Naive thymus-derived CD4-positive, alpha-beta T cell (primary cell): ENCODE measurements at places on chromosomes 4 and X.

DNA sequence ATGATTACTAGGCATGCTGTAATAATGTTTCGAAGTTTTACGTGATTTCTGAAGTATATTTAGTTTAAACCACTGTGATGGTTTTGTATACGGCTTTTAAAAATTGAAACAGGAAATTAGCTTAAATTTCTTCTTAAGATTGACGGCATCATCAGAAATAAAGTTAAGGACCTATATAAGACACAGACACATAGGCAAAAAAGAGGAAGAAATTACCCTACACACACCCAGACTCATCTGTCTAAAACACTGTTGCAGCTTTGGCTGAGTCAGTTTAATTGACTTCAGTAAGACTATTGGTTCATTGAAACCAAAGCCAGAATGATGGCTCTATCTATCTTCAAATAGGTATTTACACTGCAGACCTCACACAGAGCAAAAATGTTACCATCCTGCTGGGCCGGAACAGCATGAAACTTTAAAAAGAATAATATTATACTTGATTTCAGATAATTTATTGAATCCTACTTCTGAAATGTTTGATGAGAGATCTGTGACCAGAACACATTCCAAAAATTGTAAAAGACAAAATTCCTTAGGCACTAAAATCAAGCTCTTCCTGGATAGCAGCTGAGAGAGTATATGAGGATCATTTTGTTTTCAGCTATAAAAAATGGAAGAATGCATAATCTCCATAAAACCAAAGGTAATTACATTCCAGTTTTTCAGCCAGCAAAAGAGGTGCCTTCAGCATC is 4.5 kb downstream of the HHIP start:
- DNase-seq: no peak

DNA sequence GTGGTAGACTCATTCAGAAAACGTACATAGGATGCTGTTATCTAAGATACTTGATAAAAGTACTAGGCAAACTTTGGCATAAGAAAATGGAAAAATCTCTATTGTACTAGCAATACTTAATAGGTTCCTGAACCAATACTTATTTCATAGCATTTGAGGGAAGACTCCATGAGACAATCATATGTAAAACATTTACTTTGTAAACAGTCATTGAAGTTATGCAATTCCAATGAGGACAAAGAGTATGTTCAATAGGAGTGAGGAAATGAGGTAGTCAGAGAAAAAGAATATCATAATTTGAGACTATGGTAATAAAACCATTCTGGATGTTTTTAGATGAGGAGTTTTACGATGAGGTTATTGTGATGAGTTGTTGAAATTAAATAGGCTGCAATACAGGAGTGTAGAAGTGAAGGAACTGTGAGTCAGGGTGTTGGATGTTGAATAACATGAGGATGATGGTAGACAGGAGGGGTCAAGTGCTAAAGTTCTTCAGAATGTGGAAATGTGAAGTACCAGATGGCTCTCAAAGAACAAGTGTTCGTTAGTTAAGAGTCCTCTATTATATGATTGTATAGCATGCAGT is 397.9 kb downstream of the PPP3CA start:
- DNase-seq: no peak

- DNase-seq: no peak
These were observed 511.8 kb upstream of the ARX start for GRCh38 chrX:25527596-25527995.

DNA sequence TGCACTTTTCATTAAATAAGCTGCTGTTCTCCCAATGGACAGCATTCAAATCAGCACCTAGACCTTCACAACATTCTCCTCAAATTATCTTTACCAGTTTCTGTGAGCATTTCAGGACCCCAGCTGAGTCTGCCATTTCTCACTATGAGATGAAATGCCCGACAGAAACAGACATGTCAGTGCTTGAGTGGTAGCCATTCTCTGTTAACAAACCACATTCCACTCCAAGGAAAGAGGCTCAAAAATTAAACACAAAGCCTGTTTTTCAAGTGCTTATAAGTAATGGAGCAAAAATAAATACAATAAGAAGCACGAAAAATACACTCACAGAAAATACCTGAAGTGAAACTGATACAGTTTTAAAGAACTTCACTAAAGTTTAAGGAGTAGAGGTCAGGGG is 320.2 kb upstream of the PRPS2 start:
- DNase-seq: no peak

DNA sequence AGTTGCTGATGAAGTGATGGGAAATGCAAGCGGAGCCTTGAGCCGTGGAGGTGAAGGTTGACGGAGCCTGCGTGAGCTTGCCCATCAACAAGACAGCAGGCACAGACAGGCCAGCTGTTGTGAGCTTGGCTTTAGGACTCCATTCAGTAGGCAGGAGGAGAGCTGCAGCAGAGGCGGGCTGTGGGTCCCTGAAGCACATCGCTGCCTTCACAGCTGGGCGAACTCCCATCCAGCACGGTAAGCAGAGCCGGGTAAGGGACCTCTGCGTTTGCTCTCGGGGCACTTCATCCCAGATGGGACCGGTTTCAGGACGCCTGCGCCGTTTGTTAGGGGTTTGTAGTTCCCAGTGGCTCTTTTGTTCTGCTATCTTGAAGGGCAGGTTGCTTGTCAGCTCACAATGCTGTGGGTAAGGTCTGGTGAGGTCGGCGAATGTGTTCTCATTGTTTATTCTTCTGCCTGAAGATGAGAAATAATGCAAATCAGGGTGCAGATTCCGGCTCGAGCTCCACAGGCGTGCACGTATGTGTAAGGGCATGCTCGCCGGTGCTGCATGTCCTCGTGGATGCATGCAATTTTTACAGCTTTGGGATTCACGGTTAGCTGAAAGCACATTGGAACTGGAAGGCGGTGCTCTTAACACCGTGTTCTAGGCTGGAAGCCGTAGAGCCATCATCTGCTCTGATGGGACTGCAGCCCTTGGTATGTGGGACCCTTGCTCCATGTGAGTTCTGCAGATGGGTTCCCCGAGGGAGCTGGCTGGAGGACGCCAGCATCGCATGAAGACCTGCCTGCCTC is 54.6 kb upstream of the CLDN34 start:
- no peak for DNase-seq

DNA sequence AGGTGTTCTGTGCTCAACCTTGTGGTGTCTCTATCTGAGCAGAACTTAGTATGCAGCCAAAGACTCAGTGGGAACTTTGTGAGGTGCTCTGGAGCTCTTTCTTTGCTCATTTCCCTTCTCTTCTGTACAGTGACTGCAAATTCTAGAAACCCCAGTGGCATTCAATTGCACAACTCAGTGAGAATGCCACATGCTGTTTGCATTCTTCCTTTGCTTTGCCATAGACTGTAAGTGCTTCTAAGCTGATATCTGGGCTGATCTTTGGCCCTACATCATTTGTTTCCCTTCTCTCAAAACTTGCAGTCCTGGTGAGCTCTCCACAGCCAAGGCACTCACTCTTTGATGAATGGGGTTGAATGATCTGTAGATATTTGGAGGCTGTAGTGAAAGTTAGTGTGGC is 7.0 kb downstream of the PNMA3 start:
- no peak for DNase-seq

DNA sequence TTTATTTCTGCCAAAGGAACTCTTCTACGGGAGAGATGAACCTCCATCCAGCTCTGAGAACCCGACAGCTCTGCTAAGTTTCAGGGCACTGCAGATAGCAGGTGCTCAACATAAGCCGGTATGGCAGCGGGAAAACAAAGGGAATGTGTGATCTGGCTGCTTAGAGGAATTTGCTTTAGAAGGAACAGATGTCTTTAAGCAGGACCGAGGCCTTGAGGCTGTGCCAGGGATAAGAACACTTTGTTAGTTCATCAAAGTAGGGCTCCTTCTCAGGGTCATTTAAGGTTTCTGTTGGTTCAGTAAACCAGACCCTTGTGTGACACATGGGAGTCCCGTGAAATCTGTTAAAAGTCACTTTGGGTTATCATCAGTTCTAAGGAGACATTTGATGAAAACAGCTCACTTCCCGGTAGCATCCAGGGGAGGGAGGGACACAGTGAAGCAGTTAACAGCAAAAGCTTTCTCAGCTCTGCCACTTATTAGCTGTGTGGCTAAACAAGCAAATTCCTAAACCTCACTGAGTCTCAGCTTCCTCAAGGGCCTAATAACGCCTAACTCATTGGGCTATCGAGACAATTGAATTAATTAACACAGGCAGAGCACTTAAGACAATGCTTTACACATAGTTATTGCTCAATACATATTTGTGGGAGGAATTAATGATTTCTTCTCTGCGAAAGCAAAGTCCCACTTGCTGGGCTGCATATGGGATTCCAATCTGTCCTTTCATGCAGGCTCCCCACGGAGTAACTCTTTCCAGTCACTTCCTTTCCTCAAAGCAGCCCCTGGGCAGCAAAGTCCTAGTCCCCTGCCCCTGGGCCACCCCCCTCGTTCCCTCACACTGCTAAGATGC is 2.9 kb upstream of the FTSJ1 start:
- DNase-seq: no peak

DNA sequence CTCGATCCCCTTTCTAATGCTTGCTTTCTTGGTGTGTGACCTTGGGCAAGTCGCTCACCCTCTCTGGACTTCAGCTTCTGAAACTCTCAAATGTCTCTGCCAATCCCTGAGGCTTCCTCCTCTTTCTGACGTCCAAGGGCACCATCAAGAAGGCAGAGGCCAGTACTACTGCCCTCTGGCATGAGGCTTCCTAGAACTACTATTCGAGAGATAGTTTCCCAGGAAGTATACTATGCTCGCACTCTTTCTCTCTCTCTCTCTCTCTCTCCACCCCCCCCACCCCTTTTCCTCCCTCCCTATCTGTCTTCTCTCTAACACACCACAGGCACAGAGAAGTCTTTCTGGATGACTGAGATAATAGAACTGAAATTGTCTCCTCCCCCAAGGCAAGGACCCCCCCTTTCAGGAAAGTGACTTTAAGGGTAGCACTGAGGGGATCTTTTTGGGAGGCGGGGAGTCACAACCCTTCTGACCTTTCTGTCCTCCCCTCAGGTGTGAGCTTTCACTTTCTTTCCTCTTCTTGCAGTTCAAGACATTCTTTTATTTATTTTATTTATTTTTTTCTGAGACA is 20.0 kb upstream of the BCOR start:
- no peak for DNase-seq

DNA sequence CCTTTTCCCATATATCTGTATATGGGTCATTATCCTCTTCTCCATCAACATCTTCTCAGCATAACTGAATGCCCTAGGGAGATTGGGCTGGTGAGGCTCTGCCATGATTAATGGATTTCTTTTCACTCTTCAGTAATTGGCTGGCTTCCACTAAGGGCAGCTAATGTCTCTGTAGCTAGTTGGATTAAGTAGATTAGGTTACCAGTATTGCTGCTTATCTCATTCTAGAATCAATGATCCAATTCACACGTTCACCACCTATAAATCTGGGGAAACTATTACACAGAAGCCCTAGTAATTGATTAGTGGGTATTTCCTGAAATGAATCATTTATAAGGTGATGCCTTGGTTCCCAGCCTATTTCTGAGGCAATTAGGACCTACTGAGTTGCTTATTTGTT is 94.8 kb downstream of the KDR start:
- no peak for DNase-seq

DNA sequence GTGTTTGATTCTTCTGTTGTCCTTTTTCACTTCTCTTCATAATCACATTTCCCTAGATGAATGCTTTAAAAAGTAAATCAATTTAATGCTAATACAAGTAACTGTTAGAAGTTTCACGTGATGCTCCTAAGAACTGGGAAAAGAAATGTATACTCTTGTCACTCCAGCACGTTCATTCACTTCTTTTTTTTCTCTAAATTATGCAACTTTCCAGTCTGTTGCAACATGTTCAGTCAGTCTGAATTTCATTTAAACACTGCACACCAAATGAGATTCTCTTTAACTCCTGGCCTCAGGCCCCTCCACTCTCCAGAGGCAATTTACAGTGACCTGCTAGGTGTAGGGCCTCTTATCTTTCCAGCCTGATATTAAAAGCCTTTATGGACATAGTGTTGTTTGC is 321.9 kb downstream of the HS3ST1 start:
- DNase-seq: no peak

DNA sequence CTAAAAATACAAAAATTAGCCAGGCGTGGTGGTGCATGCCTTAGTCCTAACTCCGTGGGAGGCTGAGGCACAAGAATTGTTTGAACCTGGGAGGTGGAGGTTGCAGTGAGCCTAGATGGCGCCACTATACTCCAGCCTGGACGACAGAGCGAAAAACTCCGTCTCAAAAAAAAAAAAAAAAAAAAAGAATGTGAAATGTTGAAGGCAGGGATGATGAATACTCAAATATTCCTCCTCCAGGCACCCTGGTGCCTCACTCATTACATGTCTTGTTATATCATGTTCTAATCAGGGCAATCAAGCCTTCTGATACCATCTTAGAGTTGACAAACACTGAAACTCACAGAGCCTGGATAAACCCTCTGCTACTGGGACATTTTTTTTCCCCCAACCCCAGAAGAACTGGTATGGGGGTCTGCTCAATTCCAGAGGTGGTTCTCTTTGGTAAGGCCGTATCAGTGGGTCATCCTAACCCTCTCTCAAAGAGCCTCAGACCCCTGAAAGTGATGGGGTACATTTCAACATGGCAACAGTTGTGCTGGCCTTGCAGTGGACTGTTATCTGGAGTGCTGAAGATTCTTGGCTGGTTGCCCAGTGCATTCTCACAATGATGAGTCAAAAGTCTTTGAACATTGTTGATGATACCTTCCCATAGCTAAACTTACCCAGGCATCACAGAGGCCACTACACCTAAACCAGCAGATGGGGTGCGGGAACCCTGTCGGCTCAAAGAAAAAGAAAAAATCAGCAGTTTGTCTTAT is 2.4 kb upstream of the SH3KBP1 start:
- DNase-seq: peak; percentile 25

- no peak for DNase-seq
These were observed 184.0 kb downstream of the BMPR1B start for GRCh38 chr4:94941706-94942105.

GRCh38 chrX:21905313-21905712 is 35.2 kb upstream of the SMS start:
- DNase-seq: no peak

- DNase-seq: peak; percentile 69
These were observed 4.8 kb downstream of the PDGFRA start for GRCh38 chr4:54233697-54234496.

GRCh38 chr4:141497627-141498026 is 138.8 kb upstream of the IL15 start:
- DNase-seq: no peak

DNA sequence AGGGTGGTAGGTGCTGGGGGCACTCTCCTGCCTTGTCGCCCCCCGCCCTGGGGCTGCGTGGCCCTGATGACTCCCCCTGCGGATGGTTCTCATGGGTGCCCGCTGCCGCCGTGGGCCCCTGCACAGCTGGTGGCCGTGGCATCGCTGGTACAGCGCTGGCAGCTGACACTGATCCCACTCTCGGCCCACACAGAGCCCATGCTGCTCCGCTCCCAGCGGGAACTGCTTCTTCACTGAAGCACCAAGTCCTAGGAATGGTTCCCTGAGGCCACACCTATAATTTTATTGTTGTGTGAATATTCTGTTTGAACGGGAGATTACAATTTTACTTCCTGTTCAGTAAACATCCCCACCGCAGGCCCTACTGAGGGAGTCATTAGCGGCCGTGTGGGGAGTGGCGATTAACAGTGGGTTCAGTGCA is 138.6 kb upstream of the NKX1-1 start:
- peak; percentile 33 for DNase-seq

GRCh38 chr4:37827030-37827685 is 672 bp downstream of the PGM2 start:
- DNase-seq: peak; percentile 15
